ENCODE measurements at places on chromosomes 2 and 18.

GRCh38 chr2:241109210-241110088 is 7.4 kb upstream of the MTERF4 start:
- no peaks in the 10 kb centered on the region for H3K27me3 ChIP-seq
- no peaks in the 10 kb centered on the region for H3K4me1 ChIP-seq
- H3K36me3 ChIP-seq = no peaks in the 10 kb centered on the region
- no peak overlapping the region for H3K4me3 ChIP-seq
- no peak for DNase-seq

DNA sequence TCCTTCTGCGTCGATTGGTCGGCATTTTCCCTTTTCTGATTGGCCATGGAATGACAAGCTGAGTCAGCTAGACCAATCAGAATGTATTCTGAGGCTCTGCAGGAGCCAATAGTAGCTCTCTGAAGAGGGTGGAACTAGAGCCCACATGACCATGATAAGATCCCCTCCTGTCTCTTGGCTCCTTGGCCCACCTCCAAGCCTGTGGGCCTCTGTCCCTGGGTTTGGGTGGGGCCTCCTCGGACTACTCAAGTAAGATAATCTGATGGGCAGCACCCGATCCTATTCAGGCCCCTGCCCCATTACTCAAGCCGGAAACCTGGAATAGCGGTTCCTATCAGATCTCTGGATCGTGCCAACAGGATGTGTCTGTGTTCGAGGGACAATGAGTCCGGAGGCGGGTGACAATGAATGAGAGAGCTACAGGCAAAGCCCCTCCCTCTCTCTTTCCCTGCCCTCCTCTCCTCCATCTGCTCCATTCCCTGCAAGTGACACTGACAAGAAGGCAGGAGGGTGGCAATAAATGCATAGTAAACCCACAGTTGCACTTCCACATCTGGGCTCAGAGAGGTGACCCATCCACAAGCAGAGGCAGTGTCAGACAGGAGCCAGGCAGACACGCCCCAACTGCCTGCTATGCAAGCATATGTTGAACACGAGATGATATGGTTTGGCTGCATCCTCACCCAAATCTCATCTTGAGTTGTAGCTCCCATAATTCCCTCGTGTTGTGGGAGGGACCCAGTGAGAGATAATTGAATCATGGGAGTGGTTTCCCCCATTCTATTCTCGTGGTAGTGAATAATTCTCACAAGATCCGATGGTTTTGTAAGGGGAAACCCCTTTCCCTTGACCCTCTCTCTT is 114.7 kb downstream of the TNS1 start:
- no peaks in the 10 kb centered on the region for H3K36me3 ChIP-seq
- no peaks in the 10 kb centered on the region for H3K27me3 ChIP-seq
- H3K4me1 ChIP-seq = no peaks in the 10 kb centered on the region
- DNase-seq = no peak
- H3K4me3 ChIP-seq = no peak overlapping the region
- H3K27ac ChIP-seq = no peak overlapping the region

DNA sequence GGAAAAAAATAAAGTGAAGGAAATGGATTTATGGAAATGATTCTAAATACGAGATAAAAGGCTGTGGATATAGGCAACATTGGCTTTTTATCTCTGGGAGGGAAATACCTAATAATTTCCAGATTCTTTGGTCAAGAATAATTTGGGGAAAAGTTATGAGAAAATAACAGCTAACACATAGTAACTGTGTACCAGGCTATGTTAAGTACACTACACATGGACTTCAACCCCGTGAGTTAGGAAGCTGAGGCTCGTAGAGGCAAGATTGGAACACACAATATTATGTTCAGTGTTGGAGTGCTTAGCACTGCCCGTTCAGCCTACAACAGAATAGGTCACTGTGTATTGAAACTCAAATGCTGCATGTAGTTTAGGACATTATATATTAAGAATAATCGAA is 34.3 kb upstream of the GPD2 start:
- peak; percentile 73 for DNase-seq
- H3K27me3 ChIP-seq = no peaks in the 10 kb centered on the region
- no peaks in the 10 kb centered on the region for H3K4me1 ChIP-seq
- H3K36me3 ChIP-seq = no peaks in the 10 kb centered on the region
- H3K4me3 ChIP-seq = no peak overlapping the region

DNA sequence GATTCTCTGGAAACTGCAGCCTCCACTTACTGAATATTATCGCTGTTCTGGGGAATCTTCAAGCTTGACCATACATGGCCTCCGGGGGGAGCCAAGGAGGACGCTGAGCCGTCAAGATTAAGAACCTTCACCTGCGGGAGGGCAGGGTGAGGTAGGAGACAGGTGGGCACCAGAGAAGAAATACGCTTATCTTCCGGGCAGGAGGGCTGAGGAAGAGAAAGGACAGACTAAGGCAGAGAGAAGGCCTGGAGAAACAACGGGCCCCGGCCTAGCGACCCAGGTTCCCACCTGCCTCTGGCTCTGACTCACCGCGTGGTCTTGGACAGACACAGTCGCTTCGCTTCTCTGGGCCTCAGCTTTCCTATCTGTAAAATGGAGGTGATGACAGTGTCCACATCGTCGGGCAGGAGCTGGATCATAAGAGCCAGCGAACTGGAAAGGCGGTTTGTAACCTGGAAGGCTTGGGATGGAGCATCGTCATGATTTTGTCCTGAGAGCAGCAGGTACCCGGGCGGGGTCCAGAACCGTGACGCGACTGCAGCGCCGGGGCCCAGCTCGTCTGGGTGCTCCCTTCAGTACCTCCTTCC is 659 bp downstream of the ZNF142 start:
- peaks cover 7% of the 10 kb centered on the region for H3K4me1 ChIP-seq
- peak; percentile 65 for DNase-seq
- peaks cover 53% of the 10 kb centered on the region for H3K36me3 ChIP-seq
- H3K4me3 ChIP-seq = peak overlapping the region; percentile 77

Measured in small intestine (tissue), 16 donors.